ENCODE measurements at places on chromosomes 4 and X. TPM values are rescaled to one million over a fixed set of nuclear protein-coding genes. Genes with fewer than 3 reads are reported as not detected.

Gene NEIL3
- total RNA-seq, result 3.7 TPM

Gene ELMOD2
- total RNA-seq, result 55.4 TPM

Gene POLR2B
- total RNA-seq, result 230 TPM

DNA sequence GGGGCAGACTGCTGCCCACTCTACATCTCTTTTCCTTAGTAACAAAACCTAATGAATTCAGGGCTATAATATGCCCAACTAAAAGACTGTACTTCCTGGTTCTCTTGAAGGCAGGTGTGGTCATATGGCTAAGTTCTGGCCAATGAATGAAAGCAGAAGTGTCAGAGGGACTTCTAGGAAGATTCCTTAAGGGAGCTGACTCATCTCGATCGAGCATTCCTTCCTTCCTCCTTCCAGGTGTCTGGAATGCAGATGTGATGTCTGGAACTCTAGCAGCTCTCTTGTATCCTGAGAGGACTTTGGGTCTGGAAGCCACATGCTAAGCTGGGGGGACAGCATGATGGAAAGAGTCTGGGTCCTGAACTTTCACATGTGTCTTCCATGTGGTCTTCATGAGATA, 116.2 kb upstream of the STX18 start:
- DNase-seq, result no peak

DNA sequence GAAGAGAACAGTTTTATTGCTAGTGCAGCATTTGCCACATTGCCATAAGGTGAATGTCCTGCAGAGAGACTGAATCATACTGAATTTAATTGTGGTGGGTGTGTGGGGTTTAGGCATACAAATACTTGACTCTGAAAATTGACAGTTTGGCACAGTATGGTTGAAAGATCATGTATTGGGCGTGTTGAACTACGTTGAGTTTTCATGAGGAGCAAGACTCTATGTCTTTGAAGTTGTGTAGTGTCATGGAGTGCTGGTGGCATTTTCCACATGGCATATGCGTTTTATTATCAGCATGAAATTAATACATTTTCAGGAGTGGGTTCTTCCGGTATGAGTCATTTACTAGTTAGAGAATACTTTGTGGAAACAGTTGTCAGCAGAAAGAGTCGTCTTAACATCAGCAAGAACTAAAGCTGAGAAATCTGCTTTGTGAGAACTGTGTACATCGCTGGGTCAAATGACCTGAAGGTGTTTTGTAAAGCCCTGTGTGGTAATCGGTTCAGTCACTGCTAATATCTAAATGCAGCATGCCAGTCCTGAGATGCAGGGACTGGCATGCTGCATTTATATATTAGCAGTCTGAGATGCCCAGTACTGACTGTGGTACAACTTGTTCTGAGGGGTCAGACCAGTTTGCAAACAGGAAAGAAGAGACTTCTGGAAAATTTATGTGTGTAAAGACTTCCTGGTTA, 50.3 kb downstream of the ARHGAP10 start:
- no peak for DNase-seq

- no peak for DNase-seq
Measured at GRCh38 chrX:48972220-48973164, 848 bp upstream of the KCND1 start.
